Stimulated activated CD4-positive, alpha-beta T cell treated with anti-CD3 and anti-CD28 coated beads, Interleukin-15, amount 100 ng/mL, for 48 hours (primary cell): ENCODE measurements at places on chromosomes 2 and 18.

GRCh38 chr2:9199716-9200632, 6.6 kb upstream of the ASAP2 start:
- DNase-seq, result no peak

DNA sequence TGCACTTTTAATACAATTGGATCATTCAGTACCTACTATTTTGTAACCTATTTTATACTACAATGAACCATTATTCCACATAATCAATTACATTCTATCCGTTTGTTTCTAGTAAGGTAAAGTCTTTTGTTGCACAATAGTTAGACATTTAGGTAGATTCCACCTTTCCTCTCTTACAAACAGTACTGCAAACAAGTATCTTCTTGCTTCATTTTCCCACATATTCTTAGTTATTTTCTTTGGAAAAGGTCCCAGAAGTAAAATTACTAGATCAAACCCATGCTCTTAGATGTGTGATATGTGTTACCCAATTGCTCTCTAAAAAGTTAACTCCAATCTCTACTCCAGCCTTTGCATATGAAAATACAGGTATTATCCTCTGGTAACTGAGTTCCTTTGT, 49.6 kb downstream of the SPIRE1 start:
- no peak for DNase-seq

GRCh38 chr2:2098458-2099167, 232.5 kb downstream of the MYT1L start:
- DNase-seq, result no peak

DNA sequence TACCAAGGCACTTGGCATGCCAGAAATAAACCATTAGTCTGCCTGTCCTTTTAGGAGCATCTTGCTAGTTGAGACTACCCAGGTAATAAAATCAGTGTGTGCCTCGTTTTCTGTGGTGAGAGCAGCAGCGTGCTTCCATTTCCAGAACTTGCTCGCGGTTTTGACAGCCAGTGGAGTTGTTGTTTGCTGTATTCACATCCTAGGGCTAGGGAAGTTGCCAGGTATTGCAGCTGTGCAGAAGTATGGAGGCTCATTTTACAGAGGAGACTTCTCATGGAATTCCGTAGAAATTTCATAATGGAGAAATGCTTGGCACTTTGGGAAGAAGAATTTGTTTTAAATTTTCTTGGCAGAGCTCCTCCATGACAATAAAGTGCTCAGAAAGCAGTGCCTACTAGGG, 1355.1 kb upstream of the ZEB2 start:
- no peak for DNase-seq

GRCh38 chr18:7413906-7414305, 153.2 kb upstream of the PTPRM start:
- no peak for DNase-seq

GRCh38 chr2:217118559-217119284, 258.9 kb upstream of the TNP1 start:
- DNase-seq, result no peak

DNA sequence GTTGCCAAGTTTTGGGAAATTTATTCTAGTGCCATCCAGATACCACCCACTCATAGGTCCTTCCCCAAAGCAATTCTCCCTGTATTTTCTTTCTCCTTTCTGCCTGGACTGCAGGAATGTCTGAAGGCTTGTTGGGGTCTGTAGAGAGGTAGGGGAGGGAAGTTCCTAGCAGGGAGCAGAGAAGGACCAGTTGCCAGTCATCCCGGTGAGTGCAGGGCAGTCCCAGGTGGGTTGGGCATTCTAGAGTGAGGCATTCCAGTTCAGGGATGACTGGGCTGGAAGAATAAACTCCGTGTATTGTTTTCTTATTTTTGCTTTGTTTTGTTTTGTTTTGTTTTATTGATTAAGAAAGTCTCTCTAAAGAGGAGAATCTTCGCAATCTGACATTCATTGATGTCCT, 58.1 kb downstream of the SPATS2L start:
- no peak for DNase-seq
